Upper lobe of left lung (tissue), 6 donors: ENCODE measurements at places on chromosomes 7 and 10. TPM values are rescaled to one million over a fixed set of nuclear protein-coding genes. Genes with fewer than 3 reads are reported as not detected.
A peak's percentile ranks its signal among the peaks of the same experiment; 100 is the strongest.

The DEPP1 gene
- total RNA-seq: 161 TPM

- H3K27me3 ChIP-seq: no peaks in the 10 kb centered on the region
- no peaks in the 10 kb centered on the region for H3K36me3 ChIP-seq
- DNase-seq: no peak
- H3K4me1 ChIP-seq: peaks cover 17% of the 10 kb centered on the region
These were observed 61.7 kb downstream of the GSAP start for GRCh38 chr7:77354484-77354883.

DNA sequence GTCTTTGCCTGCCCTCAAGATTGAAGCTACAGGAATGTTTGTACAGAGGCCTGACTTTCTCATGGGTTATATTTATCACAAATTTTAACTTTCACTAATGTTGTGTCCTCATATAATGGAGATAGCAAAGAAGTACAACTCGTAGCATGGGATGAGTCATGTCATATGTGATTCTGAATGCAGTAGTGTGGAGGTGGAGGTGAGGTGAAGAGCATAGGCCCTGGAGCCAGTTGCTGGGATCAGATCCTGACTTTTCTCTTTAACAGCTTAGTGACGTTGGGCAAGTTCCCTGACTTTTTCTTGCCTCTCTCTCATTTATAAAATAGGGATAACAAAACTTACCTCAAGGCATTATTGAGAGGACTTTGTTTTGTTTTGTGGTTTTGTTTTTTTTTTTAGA lies 132.1 kb upstream of the IMMP2L start:
- no peak overlapping the region for H3K4me3 ChIP-seq
- H3K4me1 ChIP-seq: no peaks in the 10 kb centered on the region

The TMEM196 gene
- not detected for total RNA-seq

DNA sequence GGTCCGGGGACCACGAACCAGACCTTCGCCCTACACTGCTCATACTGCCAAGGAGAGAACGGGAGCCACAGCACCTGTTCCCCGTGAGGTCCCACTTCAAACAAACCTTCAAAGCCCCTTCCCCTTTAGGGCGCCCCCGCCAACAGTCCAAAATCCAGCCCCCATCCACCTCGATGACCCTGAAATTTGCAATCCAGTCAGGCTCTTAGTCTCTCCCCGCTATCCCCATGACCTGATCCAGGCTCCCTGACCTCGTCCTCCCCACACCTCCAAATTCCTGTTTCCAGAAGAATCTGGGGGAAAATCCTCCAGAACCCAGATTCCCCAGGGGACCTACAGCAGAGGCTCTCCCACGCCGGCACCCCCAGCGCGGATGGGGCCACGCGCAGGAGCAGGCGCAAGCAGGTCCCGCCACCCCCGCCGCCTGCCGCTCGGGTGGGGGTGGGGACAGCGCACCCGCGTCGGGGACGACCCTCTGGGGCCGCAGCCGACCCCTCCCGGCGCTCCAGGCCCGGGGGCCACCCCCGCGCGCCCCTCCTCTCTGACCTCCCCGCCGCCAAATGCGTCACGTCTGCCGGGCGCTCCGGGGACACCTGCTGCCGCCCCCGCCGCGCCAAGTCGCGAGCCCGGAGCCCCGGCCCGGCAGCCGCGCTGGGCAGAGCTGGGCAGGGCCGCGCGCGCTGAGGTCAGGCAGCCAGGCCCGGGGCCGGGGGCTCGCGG lies 753 bp downstream of the CAMK2B start:
- H3K4me3 ChIP-seq: peak overlapping the region; percentile 30
- no peaks in the 10 kb centered on the region for H3K36me3 ChIP-seq
- DNase-seq: no peak
- no peak overlapping the region for H3K27ac ChIP-seq
- peaks cover 15% of the 10 kb centered on the region for H3K4me1 ChIP-seq
- peaks cover 9% of the 10 kb centered on the region for H3K27me3 ChIP-seq

DNA sequence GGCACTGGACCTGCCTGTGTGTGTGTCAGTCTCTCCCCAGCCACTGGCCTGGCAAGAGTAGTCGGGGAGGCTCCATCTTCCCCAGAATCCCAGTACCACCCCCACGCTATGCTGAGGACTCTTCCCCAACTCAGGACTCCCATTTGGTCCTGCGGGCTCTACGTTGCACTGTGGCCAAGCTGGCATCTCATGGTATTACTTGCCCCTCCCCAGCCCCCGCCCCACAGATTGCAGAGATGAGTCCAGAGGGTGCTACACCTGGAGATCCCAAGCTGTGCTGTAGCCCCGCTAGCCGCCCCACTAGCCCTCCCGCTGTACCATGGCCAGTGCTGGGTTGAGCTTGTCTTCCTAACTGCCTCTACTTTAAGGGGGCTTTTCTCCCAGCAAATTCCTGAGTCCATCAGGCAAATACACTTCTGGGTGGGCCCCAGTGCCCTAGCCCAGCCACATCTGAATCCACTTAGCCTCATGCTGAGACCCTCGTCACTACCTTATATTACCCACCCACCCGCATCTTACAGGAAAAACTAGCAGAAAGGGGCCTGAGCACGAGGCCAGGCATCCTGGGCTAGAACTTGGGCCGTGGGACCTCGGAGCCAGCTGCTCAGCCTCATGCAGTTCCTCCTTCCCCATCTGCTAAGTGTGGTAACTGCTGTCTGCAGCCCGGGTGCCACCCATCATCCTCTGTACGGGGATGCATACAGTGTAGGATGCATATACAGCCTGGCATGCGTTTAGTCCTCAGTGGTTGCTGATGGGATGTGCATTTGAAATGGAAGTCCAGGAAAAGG lies 65.8 kb upstream of the CACUL1 start:
- no peak for DNase-seq
- no peaks in the 10 kb centered on the region for H3K36me3 ChIP-seq
- H3K27me3 ChIP-seq: no peaks in the 10 kb centered on the region
- H3K4me1 ChIP-seq: no peaks in the 10 kb centered on the region
- no peak overlapping the region for H3K4me3 ChIP-seq
- H3K27ac ChIP-seq: no peak overlapping the region

DNA sequence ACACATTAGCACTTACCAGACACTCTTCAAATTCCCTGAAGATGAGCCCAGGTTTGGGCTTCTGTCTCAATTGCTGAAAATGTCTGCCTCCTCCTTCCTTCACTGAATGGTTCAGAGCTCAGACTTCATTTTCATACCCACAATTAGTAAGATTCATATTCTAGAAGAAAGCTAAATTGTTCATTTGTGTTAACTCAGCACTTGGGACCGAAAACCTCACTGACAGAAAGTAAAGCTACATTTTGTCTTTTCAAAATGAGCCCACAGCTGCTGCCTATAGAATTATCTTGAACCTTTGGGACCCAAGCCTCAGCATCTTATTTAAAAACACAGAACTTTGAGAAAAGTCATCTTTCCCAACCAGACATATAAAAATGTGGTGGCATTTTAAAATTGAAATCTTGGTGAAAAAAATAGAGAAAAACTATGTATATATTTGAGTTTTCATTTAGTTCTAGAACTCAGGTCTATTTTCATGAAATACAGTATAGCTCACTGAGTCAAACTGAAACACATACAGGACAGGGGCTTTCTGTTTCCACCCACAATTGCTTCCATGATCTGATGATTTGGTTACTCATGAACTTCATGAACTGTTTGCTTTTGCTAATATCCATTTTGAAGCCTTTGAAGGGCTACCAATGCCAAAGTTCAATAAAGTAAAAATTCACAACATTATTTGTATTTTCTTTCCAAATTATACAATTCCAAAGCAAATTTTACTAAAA lies 119.1 kb upstream of the PFKP start:
- no peaks in the 10 kb centered on the region for H3K36me3 ChIP-seq
- H3K27me3 ChIP-seq: no peaks in the 10 kb centered on the region
- H3K27ac ChIP-seq: no peak overlapping the region
- no peak for DNase-seq
- no peaks in the 10 kb centered on the region for H3K4me1 ChIP-seq
- no peak overlapping the region for H3K4me3 ChIP-seq

DNA sequence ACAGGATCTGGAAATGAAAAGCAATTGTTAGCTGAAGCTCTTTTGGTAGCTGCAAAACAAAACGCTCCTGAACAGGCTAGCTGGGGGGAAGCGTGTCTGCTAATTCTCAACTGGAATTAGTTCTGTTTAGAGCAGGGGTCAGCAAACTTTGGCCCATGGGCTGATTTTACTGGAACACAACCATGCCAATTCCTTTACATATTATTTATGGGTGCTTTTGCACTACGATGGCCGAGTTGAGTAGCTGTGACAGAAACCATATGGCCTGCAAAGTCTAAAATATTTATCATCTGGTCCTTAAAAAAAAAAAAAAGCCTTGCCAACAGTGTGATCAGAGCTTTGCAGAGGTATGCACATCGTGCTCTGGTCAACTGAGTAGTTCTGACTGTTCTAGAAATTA lies 108.4 kb upstream of the PDLIM1 start:
- H3K4me3 ChIP-seq: no peak overlapping the region
- H3K36me3 ChIP-seq: peaks cover 6% of the 10 kb centered on the region
- H3K27me3 ChIP-seq: no peaks in the 10 kb centered on the region
- H3K27ac ChIP-seq: no peak overlapping the region

The CCL26 gene
- 3.6 TPM for total RNA-seq

DNA sequence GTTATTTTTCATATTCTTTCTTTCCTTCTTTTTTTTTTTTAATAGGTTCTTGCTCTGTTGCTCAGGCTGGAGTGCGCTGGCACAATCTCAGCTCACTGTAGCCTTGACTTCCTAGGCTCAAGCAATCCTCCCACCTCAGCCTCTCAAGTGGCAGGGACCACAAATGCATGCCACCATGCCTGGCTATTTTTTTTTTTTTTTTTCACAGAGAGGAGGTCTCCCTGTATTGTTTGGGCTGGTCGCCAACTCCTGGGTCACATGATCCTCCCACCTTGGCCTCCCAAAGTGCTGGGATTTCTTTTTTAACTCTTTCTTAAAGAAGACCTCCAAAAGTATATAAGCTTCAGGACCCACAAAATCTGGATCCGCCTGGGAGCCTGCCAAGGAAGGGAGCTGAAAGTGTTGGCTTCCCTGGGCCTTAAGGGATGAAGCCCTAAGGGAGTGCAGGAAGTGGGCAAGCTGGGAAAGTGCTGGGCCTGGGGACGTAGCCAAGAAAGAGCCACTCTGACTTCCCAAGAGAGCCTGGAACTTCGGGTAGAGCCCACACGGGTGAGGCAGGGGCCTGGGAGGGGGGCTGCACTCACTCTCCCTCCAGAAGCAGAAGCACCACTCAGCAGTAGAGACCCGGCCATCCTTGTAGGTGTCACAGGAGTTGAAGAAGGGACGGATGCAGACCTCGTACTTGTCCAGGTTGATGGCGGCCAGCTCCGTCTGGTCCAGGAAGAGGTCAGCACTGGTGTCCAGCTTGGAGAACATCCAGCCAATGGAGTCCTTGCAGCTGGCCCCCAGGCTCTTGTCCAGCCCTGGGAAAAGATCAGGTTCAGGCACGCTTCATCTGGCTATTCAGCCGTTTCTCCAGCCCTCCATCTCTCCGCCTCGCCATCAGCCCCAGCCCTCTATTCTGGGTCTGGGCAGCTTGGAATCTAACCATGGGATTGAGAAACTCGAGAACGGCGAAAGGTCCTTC lies 21.8 kb downstream of the SPOCK2 start:
- DNase-seq: no peak
- H3K4me1 ChIP-seq: peaks cover 12% of the 10 kb centered on the region
- no peak overlapping the region for H3K27ac ChIP-seq
- no peaks in the 10 kb centered on the region for H3K27me3 ChIP-seq
- H3K4me3 ChIP-seq: no peak overlapping the region

- no peaks in the 10 kb centered on the region for H3K36me3 ChIP-seq
- no peak overlapping the region for H3K4me3 ChIP-seq
- DNase-seq: peak; percentile 78
These were observed 11.7 kb downstream of the PRKAG2 start for GRCh38 chr7:151865070-151865670.

DNA sequence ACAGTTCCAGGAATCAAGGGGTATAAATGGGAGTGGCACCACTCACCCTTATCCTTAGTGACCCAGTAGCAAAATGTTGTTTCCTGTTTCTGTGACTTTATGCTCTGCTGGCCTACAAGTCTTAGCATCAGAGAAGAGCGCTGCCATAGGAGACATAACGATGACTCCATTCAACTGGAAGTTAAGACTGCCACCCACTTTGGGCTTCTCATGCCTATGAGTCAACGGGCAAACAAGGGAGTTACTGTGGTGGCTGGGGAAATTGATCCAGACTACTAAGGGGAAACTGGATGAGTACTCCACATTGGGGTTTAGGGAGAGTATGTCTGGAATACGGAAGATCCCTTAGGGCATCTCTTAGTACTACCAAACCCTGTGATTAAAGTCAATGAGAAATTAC lies 40.6 kb upstream of the PIK3CG start:
- no peaks in the 10 kb centered on the region for H3K27me3 ChIP-seq
- no peak for DNase-seq
- no peaks in the 10 kb centered on the region for H3K36me3 ChIP-seq
- H3K27ac ChIP-seq: no peak overlapping the region

GRCh38 chr10:5411941-5412276 lies 448 bp upstream of the NET1 start:
- peaks cover 5% of the 10 kb centered on the region for H3K4me1 ChIP-seq
- no peaks in the 10 kb centered on the region for H3K36me3 ChIP-seq
- no peaks in the 10 kb centered on the region for H3K27me3 ChIP-seq
- H3K27ac ChIP-seq: no peak overlapping the region
- DNase-seq: no peak
- H3K4me3 ChIP-seq: peak overlapping the region; percentile 64

DNA sequence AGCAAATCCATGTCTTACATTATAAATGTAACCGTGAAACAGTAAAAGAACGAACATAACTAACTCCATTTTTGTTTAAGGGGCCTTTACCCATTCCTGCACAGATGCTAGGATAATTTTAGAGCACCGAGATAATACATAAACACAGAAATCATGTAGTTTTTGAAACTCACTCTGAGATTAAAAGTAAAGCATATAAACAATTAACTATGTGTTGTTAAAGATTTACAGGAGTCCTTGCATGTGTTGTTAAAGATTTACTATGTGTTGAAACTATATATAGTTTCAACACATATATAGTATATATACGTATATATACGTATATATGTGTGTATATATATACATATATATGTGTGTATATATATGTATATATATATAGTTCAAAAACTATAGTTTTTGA lies 7.2 kb upstream of the CALML3 start:
- no peak overlapping the region for H3K27ac ChIP-seq
- no peak for DNase-seq
- H3K36me3 ChIP-seq: no peaks in the 10 kb centered on the region
- no peaks in the 10 kb centered on the region for H3K4me1 ChIP-seq
- H3K27me3 ChIP-seq: no peaks in the 10 kb centered on the region

The PNLIPRP3 gene
- not detected for total RNA-seq

DNA sequence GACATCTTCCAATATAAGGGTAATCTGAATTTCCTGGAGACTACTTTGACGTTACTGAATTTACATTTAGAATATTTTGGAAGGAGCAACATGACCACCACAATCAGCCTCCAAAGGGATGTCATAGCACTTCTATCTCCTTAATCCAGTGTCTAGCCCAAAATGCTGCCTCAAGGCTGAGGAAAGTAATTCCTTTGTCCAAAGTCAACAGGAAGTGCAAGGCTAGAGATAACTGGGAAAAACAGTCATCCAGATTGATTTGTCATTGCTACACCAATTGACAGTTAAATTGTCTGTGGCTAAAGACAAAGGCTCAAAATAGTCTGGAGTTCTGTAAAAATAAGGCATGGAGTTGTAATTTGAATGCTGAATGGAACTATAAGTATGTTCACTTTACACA lies 3.9 kb upstream of the TFPI2 start:
- no peak overlapping the region for H3K27ac ChIP-seq
- no peak overlapping the region for H3K4me3 ChIP-seq
- no peaks in the 10 kb centered on the region for H3K27me3 ChIP-seq
- H3K4me1 ChIP-seq: peaks cover 16% of the 10 kb centered on the region
- no peaks in the 10 kb centered on the region for H3K36me3 ChIP-seq

- H3K4me3 ChIP-seq: no peak overlapping the region
- DNase-seq: no peak
- no peaks in the 10 kb centered on the region for H3K4me1 ChIP-seq
- H3K27me3 ChIP-seq: no peaks in the 10 kb centered on the region
- no peak overlapping the region for H3K27ac ChIP-seq
These were observed 241.2 kb downstream of the DNAJB9 start for GRCh38 chr7:108810756-108811385.

The MGMT gene
- total RNA-seq: 21.3 TPM

The ATE1 gene
- 23.0 TPM for total RNA-seq

The C1QL3 gene
- not detected for total RNA-seq
